Lower leg skin (tissue), 4 donors: ENCODE measurements at places on chromosomes 6 and 20. TPM values are rescaled to one million over a fixed set of nuclear protein-coding genes. Genes with fewer than 3 reads are reported as not detected.

- no peak for DNase-seq
Measured at GRCh38 chr6:14499841-14500240, 382.3 kb downstream of the CD83 start.

- no peak for DNase-seq
Measured at GRCh38 chr6:328136-328670, 35.9 kb downstream of the DUSP22 start.

GRCh38 chr6:42933205-42933604 is 3.9 kb downstream of the CNPY3 start:
- DNase-seq: no peak

DNA sequence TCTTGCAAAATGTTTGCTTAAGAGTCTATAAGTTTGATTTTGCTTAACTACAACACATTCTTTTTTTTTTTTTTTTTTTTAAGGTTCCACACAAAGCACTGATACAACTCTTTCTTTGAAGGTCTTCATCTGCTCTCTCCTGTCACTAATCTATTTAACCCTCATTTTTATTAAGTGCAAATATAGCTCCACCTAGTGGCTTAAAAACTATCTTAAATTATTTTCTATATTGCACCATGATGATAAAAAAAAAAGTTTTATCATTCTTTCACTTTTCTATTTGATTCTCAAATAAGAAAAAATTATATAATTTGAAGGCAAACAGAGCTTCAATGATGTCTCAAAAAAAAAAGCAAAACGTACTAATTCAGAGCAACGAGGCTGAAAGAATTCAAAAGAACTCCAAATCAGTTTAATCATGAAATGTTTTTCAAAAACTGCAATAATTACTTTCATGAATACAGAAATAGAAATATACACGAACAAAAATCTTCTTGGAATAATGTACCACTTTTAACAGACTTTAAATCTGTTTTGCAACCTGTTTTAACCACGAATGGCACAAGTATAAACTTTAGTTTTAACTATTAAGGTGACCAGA is 12.8 kb downstream of the ESF1 start:
- DNase-seq: no peak

TP53TG5 gene
- total RNA-seq: not detected

- DNase-seq: no peak
Measured at GRCh38 chr6:43929511-43929910, 159.5 kb downstream of the VEGFA start.

GRCh38 chr6:13614126-13614925 is 809 bp upstream of the NOL7 start:
- DNase-seq: peak; percentile 22

CALHM5 gene
- total RNA-seq: 2.3 TPM

UBD gene
- total RNA-seq: 0.36 TPM
